ENCODE measurements at places on chromosomes 1 and 21. TPM values are rescaled to one million over a fixed set of nuclear protein-coding genes. Genes with fewer than 3 reads are reported as not detected.

DNA sequence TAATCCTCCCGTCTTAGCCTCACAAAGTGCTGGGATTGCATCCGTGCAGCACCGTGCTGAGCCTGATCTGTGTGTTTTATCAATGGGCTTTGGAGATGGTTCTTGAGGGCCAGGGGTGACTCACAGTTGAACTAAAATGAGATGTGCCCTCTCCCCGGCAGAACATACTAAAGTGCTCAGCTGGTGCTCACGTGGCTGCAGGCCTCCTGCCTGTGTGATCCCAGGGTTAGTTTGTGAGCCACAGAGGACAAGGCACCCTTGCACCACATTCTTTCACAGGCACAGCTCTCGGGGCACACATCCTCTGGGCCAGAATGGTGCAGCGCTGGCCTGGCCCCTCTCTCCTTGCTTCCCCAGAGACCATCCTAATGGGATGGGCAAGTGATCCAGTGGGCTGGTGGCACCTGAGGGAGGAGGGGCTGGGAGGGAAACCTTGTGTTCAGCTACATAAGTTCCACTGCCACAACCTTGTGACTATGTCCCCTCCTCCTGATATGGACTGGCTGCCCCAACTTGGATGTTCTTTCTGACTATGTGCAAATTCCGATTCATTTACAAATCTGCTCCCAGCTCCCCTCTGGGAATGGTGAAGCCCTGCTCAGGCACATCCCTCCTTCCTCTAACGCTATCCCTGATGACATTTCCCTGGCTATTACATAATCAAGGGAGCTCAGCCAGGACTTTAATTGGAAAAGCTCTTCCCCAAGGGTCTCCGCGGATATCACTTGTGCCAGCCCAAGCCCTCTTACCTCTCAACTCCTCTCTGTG lies 197.0 kb upstream of the EDN2 start:
- no peak overlapping the region for H3K27ac ChIP-seq
- H3K36me3 ChIP-seq, result no peaks in the 10 kb centered on the region
- H3K27me3 ChIP-seq, result peaks cover 1% of the 10 kb centered on the region
- no peak for DNase-seq
- no peak overlapping the region for H3K4me3 ChIP-seq

DNA sequence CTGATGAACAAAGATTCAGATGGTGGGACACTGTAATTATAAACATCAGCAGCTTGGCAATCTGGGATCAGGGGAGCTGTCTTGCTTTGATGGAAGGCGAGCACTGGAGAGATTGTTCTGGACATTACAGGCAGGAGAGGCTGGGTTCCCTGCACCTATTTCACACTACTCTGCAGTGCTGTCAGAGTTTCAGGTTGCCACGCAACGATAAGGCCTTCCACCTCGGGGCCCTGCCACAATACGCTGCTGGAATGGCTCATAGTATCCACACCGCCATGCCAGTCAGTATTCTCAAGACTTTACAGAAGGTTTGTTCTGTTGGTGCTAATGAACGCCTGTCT lies 96.8 kb downstream of the GLIS1 start:
- no peak overlapping the region for H3K4me3 ChIP-seq
- no peak overlapping the region for H3K27ac ChIP-seq
- H3K36me3 ChIP-seq, result no peaks in the 10 kb centered on the region
- peaks cover 25% of the 10 kb centered on the region for H3K4me1 ChIP-seq

- no peak overlapping the region for H3K27ac ChIP-seq
- H3K4me1 ChIP-seq, result no peaks in the 10 kb centered on the region
- no peaks in the 10 kb centered on the region for H3K36me3 ChIP-seq
- H3K27me3 ChIP-seq, result no peaks in the 10 kb centered on the region
- no peak for DNase-seq
- H3K4me3 ChIP-seq, result no peak overlapping the region
These were observed 18.7 kb downstream of the LRRC3 start for GRCh38 chr21:44473915-44474555.

CPLANE2 gene
- 11.1 TPM for total RNA-seq

CDA gene
- total RNA-seq, result 1.5 TPM

Data from type B pancreatic cell (in vitro differentiated cells).